ENCODE measurements at places on chromosomes 16 and 17.

GRCh38 chr17:17872547-17873345 lies 36.0 kb upstream of the SREBF1 start:
- no peak for DNase-seq

- DNase-seq: peak; percentile 85
Observed at GRCh38 chr16:87723226-87723623, 42.6 kb downstream of the KLHDC4 start.

DNA sequence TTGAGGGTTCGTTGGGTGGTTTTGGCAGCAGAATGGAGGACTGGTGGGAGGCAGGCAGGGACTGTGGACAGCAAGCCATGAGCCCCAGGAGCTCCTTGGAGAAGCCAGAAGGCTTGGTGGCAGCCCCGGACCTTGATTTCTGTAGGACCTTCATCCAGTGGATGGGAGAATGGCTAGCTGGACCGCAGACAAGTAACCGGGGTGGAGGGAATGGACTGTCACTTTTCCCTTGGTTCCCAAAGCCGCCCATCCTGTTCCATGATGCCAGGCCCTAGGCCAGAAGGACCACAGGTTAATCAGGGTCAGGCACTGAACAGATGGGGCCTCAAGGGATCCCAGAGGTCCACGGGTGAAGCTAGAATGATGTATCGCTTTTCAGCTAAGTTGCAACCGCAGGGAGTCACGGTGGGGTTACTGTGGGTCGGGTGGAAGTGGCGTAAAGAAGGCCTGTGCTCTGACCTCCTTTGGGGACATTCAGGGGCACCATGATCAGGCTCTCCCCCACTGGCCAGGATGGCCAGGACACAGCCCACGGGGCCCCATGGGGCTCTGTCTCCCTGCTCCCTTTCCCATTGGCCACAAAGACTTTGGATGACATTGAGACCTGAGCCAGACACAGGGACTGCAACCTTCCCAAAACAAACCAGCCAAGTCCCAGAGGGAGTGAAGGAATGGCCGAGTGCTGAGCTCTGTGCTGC lies 66.9 kb upstream of the MRTFB start:
- no peak for DNase-seq

GRCh38 chr16:6644916-6645315 lies 687.7 kb upstream of the RBFOX1 start:
- no peak for DNase-seq

GRCh38 chr17:79534111-79534510 lies 76.7 kb downstream of the RBFOX3 start:
- DNase-seq: no peak

- DNase-seq: no peak
Observed at GRCh38 chr16:56795011-56795410, 65.1 kb downstream of the NUP93 start.
